Activated T-helper 2 cell treated with anti-CD3 and anti-CD28 coated beads, Interferon-gamma antibody, Interleukin-2, Interleukin-4, amounts not matched to agents 10 μg/mL and 5 μg/mL and 100 μg/mL, durations not matched to agents 14 hours and 24 hours and 36 hours (primary cell): ENCODE measurements at places on chromosomes 13 and 19.

DNA sequence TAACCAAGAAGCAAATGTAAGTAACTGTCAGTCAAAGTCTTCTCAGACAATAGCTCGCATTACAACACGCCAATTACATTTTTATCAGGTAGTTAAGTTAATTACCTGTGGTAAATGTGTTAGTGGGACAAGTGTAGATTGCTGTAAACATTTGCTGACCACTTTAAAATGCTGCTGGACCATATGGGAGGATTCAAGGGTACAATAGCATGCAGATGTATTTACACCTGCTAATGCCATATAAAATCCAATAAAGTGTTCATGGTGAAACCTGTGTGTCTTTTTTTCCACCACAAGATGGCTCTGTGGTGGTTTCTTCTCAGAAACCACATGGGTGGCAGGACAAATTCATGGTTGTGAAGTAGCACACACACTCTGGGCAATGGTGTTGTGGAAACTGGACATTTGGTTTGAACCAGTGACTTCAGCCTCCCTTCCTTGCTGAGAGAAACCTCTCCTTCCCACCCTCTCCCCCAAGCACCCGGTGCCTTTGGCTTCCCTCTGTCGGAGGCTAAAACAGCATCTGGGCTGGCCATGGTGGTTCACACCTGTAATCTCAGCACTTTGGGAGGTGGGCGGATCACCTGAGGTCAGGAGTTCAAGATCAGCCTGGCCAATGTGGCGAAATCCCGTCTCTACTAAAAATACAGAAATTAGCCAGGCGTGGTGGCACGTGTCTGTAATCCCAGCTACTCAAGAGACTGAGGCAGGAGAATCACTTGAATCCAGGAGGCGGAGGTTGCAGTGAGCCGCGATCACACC, 18.1 kb upstream of the GTF3A start:
- DNase-seq: peak; percentile 25

- DNase-seq: no peak
These were observed 106.6 kb downstream of the MZT1 start for GRCh38 chr13:72620874-72621273.

DNA sequence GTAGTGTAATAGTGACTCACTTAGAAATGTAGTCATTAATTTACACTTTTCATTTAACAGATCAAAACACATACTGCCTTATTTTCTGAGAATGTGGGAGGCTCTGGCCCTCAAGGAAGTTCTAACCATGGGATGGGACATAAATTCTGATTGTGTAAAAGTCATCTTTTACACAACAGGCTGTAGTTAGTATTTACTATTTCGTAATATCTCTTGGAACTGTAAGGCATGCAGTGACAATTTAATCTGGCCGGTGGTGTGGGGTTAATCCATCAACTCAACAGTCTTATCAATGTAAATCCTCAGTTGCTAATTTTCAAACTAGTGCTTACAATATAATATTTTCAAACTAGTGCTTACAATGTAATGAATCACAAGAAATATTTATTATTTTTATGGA, 1599.2 kb downstream of the EFNB2 start:
- DNase-seq: no peak

DNA sequence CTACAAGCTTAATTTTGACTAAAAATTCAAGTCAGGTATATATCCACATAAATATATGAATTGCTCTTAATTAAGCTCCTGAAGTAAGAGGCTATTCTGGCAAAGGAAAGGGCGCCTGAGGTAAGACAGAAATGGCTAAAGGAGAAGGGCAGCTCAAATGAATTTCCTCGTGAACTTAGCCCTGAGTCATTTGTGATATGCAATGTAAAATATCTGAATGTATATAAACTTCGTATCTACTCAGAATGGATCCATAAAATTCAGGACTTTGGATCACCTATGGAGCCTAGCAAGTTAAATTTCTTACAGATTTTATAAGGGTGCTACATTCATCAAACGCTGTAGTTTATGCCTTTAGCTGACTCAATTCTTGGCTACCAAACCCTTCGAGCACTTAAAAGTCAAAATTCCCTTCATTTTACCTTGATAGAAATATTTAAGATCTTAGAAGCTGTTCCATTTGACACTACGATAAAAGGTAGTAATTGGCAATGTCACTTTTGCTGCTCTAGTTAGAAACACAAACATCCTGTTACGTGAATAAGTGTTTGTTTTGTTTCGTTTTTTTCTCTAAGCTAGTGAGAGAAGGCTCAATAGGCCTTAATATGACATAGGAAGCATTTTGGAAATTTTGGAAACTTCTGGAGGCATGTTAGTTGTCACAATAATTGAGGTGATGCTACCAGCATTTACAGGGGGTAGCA, 69.2 kb downstream of the DIAPH3 start:
- no peak for DNase-seq

DNA sequence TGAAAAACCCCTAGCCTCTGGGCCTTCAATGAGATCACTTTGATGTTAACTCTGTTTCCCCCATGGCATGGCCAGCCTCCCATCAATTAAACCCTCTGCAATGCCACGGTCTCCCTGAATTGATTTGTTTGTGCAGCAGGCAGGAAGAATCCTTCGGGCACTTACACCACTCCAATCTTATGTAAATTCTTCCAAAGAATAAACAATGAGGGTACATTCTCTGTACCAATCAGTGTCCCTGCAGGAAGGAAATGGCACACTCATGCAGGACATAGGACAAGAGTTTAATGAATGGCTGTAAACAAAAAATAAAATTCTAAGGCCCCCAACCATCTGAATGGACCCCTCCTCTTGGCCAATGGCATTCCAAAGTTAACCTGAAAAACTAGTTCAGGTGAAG, 22.2 kb downstream of the SCGB2B2 start:
- no peak for DNase-seq

- DNase-seq: no peak
These were observed 1000.6 kb downstream of the OLFM4 start for GRCh38 chr13:54029226-54029625.

DNA sequence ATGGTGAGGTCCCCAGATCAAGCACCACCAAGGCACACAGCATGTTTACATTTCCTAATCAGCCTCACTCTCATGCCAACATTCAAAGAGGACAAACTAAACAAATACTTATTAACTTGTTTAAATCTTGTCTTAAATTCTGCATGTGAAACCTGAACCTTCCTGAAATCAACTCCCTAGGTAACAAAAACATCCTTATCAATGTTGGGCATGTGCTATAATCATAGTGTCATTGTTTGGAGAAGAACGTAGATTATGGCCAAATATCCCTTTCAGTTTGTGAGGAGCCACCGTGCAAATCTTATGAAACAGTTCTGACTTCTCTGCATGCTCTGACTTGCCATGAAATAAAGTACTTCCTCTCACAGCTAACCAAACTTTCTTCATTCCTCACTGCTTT, 123.8 kb downstream of the NDFIP2 start:
- DNase-seq: no peak

GRCh38 chr13:73516731-73517130, 457.9 kb downstream of the KLF5 start:
- DNase-seq: no peak

GRCh38 chr13:79775830-79776229, 294.9 kb downstream of the NDFIP2 start:
- no peak for DNase-seq

DNA sequence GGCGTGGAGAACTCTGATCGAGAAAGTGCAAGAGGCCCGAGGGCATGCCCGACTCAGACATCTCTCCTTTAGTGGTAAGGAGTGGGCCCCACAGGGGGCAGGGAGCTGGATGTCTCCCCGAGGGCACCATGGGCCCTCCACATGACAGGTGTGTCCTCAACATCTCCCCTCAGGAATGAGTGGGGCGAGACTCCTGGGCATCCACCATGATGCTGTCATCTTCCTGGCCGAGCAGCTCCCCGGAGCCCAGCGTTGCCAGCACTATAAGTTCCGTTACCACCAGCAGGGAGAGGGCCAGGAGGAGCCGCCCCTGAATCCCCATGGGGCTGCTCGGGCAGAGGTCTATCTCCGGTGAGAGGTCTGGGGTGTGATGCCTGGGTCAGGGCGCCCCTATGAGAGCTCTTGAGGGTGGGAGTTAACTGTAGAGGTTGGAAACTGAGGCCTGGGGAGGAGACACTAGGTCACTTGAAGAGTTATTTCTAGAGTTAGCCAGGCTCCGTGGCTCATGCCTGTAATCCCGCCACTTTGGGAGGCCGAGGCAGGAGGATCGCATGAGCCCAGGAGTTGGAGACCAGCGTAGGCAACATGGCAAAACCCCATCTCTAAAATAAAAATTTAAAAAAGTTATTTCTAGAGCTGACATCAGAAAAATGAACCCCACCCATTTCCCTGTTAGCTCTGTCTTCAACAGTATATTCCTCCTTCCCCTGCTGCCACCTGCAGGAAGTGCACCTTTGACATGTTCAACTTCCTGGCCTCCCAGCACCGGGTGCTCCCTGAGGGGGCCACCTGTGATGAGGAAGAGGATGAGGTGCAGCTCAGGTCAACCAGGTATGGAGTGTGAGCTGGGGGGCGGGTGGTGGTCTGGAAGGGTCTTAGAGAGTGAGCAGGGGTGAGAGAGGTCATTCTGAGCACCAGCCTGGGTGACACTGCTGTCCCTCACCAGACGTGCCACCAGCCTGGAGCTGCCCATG, 5.1 kb downstream of the IGFLR1 start:
- no peak for DNase-seq

DNA sequence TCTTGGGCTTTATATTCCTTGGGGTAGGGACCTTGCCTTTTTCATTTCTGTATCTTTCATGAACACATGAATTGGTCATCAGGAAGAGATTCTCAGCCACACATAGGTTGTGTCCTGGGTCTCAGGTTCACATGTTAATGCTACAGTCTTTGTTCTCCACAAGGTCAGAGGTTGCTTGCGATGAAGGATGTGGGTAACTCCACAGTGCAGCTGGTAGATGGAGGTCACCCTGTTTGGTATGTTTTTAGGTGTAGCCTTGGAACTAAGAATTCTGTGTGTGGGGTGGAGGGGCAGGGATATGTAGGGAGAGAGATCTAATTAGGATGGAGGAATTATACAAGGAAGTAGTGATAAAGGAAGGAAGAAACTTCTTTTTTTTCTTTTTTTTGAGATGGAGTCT, 23.2 kb downstream of the CEACAM1 start:
- DNase-seq: no peak

- no peak for DNase-seq
These were observed 310.6 kb downstream of the FGF14 start for GRCh38 chr13:102091231-102091630.

DNA sequence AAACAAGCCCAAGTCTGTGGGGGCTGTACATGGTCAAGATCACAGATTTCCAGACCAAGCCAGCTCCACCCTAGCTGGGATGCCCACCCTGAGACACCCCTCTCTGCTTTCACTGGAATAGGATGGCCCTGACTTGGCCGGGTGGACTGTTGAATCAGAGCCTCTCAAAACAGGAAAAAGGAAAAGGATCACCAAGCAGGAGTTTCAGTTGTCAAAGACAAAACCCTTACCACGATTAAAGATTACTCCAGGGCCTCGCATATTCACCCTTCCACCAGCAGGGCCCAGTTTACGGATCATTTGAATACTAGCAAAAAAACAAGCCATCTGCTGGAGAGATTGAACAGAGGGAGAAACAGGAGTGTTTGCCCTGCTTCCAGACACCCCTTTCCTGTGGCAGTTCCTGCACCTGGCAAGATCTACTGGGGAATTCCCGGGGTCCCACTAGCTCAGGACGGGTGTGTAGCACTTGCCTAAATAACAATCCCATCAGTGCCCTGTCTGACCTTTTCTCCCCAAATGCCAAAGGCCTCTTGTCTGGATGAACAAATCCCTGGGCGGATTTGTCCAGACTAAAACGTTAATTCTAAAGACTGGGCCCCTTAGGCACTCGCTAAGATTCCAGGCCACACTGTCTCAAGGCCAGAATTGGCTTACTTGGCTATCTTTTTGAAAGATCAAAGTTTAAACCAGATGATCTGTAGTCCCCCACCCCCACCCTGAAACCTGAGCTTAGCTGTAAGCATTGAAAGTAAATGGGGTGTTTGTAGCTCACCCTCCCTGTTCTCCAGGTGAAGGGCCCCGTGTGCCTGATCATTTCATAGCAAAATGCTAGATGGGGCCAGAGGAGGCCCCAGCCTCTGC, 38.4 kb downstream of the ACTN4 start:
- DNase-seq: no peak

- no peak for DNase-seq
These were observed 507 bp downstream of the MARCHF2 start for GRCh38 chr19:8413629-8413995.

GRCh38 chr13:67410645-67411044, 180.5 kb upstream of the PCDH9 start:
- no peak for DNase-seq

GRCh38 chr13:50521831-50522149, 321.7 kb downstream of the DLEU7 start:
- no peak for DNase-seq

- no peak for DNase-seq
These were observed 152.2 kb downstream of the DCT start for GRCh38 chr13:94327318-94327717.

DNA sequence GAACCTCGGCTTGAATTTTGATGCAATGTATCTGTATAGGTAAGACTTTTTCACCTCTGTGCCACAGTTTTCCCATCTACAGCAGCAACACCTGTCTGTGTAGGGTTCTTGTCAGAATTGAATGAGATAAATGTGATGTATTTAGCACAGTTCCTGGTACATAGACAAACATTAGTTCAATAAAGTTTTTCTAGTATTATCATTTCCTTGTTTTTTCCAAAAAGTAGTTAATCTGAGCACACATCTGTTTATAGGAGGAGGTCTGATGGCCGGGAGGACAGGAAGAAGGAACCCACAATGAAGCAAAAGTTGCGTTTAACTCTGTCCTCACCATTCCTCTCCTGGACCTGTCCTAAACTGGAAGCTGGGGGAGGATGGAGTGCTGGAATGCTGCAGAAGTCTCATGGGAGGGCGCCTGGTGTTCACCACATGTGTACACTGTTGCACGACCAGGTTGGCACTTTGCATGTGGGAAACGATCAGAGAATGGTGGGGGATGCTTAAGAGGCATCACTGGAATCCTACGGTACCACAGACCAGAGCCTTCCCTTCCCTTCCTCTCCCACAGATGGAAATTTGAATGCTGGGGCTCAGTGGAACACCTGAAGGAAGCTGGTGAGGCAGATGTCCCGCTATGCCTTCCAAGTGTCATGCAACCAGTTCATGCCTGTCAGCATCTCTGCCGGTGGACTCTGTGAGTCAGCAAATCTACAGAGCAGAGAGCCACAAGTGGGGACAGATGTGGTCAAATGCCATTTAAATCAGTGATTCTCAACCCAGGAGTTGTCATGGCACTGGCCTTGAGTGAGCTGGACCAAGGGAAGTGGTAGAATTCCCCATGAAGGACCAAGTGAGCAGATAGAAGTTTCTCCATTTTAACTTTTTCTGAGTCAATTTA, 315.6 kb downstream of the DLEU7 start:
- no peak for DNase-seq

- DNase-seq: no peak
These were observed 79.1 kb downstream of the DNAJC3 start for GRCh38 chr13:95756072-95756471.

DNA sequence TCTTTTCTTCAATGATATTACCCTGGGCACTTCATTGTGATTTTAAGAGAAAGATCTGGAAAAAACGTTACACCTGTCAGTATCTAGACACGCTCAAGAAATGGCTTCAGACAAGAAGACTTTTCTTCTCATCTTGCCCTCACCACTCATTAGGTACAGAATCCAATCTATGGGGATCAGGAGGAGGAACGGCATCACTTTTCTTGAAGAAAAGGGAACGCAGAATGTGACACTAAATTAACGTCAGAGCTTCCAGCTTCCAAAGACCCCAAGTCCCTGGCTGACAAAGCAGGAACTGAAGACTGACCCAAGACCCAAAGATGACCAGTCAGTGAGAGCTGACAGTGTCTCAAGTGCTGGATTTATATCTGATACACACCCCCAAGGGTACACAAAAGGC, 48.2 kb downstream of the BRD4 start:
- DNase-seq: no peak
